Activated CD8-positive, alpha-beta memory T cell treated with anti-CD3 and anti-CD28 coated beads for 1 hour (primary cell): ENCODE measurements at places on chromosomes 3 and 15.

- DNase-seq, result no peak
Observed at GRCh38 chr3:105904678-105905284, 36.0 kb upstream of the CBLB start.

DNA sequence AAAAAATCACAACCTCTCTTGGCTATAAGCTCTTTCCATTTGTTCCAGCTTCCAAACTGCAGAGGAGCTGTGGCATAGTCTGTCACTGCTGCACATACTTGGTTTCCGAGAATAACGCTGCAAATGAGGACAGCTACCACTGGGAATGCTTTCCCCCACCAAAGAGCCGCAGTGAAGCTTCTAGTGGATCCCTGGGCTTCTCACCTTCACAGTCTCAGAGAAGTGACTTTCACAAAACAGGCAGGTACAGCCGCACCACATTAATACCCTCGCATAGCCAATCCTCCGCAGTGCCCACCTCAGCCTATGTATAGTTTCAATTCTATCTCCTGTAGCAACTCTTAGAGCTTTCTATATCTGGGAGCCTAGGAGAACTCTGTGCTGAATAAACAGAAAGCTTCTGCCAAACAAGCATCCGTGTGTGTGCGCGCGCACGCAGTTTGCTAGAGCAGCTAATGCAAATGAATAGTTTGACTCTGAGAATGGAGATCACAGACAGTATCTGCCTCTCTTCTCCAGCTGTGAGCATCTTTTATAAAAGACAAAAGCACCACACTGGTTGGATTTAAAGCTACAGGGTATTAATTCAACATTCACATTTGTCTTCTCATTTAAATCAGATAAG is 81.9 kb upstream of the PLXND1 start:
- DNase-seq, result no peak

GRCh38 chr3:128684986-128685726 is 34.5 kb upstream of the RPN1 start:
- no peak for DNase-seq

- DNase-seq, result no peak
Observed at GRCh38 chr3:149005416-149005815, 14.1 kb downstream of the GYG1 start.

- no peak for DNase-seq
Observed at GRCh38 chr15:31487811-31488436, 161.3 kb downstream of the KLF13 start.

- DNase-seq, result no peak
Observed at GRCh38 chr15:101204739-101205535, 46.9 kb downstream of the CHSY1 start.

GRCh38 chr15:28101983-28102441 is 2.9 kb upstream of the OCA2 start:
- DNase-seq, result no peak

DNA sequence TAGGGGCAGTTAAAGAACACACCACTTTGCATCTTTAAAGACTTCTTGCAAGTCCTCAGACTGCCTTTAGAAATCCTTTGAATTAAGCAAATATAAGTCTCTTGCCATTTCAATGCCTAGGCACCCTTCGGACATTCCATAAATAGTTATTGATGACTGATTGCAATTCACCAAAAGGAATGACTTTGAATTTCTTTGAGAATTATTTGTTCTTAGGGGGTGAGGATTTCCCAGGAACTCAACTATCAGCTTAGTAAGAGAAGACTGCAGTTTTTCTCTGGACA is 495 bp upstream of the MYEF2 start:
- no peak for DNase-seq
